Pons (tissue), 1 donor: ENCODE measurements at places on chromosomes 3 and 15.

DNA sequence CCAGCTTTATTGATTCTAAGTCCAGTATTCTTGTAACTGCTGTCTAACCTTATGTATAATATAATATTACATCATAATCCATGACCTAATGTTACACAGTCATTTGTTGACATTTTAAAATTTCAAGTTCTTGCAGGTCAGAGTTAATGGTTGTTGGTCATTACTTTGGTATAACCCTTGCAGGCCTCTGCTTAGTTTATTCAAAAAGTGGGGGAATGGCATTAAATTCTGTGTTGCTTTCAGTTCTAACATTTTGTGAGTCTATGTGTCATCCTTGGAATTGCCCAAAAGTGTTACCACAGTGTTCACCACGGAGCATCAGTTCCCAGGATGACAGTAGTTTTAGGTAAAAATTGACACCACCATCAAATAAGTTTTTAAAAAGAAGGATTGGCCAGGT lies 174.8 kb upstream of the BCL6 start:
- DNase-seq, result no peak

- DNase-seq, result no peak
These were observed 5.5 kb upstream of the ARID3B start for GRCh38 chr15:74535388-74536084.

GRCh38 chr15:65382146-65382491 lies 4.3 kb upstream of the IGDCC3 start:
- DNase-seq, result no peak

DNA sequence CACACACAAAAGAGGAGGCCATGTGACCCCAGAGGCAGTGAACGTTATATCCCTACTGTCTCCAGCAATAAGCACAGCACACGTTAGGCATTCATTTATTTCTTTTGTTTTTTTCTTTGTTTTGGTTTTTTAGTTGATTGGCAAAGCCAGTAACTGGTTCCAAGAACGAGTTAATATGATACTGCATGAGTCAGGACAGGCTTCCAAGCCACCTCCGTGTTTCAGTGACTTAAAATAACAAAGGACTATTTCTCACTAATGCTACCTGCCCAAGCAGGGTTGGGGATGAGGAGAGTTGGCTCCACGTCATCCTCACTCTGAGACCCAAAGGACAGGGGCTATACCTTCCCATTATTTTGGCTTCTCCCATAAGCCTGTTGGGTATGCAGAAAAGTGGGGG lies 130.5 kb downstream of the ST8SIA2 start:
- DNase-seq, result no peak

DNA sequence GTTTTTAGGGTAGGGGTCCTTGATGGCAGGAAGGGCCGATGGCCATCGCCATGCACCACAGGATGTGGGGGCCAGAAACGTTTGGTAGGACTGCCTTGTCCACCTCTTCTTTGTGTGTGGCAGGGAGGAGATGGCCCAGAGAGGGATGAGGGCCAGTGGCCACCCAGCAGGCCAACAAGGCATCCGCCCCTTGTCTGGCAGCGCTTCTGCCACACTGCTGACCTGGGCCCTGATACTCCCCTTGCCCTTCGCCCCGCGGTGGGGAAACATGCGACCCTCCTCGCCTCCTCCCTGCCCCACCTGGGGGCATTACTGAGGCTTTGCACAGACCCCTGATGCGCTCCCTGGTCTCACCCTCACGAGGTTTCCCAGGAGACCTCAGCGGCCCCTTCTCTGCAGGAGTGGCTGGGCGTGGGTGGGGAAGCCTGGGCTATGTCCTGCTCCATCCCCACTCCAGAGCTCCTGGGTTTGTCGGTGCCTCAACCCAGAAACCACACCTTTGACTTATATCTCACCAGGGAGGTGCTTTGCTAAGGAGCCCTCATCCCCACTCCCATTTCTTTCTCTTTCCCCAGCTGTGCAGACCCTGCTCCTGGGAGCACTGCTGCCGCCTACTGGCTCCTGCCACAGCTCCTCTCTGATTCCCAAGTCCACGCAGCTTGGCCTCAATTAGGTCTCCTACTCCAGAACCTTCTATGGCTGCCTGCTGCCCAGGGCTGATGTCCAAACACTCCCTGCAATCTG lies 38.7 kb downstream of the FEM1B start:
- DNase-seq, result no peak

DNA sequence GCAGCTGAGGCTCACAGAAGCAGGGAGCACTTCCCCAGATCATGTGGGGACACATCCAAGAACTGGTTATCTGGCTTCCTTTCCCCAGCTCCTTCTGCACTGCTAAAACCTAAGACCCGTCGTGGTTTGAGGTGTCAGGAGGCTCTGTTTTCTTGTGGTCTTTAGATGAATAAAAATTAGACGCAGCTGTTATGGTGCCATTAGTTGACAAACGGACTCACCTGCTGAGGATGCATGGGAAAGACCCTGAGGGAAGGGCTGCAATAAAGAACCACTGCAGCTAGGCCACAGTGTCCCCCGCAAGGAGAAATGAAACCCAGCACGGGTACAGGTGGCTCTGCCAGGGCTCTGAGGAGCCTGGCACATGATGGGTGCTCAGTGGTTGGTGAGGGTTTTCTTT lies 99.4 kb downstream of the IQSEC1 start:
- DNase-seq, result no peak

GRCh38 chr3:117558681-117559080 lies 849.1 kb downstream of the TUSC7 start:
- DNase-seq, result no peak

GRCh38 chr15:88956906-88957305 lies 43.7 kb upstream of the MFGE8 start:
- DNase-seq, result no peak

DNA sequence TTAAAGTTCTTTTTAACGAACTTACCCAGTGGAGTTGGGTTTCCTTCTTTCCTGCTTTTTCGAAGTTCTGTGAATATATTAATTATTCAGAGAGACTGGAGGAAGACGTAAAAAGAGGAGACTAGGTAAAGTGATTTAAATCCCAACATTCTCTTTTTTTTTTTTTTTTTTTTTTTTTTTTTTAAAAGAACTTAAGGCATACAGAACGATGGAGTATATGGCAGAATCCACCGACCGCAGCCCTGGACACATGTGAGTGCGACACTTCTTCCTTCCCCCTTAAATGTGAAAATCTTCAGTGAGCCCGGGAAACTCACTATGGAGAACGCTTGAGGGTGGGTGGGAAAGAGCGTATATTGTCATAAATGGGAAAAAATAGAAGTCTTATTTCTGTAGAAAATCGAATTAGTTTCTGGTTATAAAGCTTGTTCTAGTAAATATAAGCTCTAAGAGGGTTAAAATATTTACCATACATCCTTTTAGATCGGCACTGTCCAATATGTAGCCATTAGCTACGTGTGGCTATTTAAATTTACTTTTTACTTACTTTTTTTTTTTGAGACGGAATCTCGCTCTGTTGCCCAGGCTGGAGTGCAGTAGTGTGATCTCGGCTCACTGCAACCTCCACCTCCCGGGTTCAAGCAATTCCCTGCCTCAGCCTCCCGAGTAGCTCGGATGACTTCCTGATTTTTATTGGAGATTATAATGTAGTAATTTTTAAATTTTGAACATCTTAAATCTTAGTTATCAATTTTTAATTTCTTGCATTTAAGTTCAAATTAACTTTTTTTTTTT lies 892 bp downstream of the NMD3 start:
- peak; percentile 29 for DNase-seq

- no peak for DNase-seq
These were observed 692.9 kb downstream of the ZPLD1 start for GRCh38 chr3:103127737-103128136.

GRCh38 chr3:14774431-14774830 lies 44.3 kb upstream of the FGD5 start:
- DNase-seq, result no peak

DNA sequence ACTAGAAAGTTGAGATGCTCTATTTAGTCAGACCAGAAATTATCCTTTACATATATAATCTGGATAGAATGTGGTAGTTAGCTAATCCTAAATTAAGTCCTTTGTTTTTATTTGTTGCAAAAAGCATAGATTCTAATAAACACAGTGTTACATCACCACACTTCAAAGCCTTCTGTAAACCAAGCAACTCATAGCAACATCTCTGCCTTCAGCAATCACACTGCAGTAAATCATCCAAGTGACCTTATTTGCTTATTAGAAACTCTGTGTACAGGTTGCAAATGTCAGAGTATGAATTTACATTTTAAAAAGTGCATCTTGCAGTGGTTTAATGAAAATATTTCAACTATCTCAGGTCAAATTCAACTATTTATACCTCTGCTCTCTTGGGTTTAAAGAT lies 242.5 kb downstream of the GBE1 start:
- DNase-seq, result no peak

DNA sequence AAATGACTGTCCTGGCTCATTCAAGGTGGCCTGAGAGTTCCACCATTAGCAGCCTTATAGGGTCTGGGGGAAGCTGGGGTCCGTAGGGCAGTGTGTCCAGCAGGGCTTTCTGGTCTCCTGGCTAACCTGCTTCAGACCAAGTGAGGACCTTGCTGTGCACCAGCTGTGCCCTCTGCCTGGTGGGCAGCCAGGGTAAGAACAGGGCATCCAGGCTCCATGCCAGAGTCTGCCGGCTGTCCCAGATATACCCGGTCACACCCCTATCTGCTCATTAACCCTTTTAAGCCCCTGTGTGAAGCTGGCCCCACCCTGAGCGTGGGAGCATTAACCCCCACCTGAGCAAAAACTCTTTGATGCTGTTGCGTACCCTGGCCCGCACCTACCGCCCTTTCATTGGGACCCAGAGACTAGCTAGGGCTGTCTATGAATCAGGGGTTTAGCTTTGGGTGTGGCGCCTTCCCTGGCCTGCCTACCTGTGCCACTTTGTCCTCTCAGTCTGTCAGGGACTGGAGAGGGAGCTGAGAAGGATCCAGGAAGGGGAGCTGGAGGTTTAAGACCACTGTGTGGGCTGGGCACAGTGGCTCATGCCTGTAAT lies 17.6 kb downstream of the SEMA3F start:
- no peak for DNase-seq

DNA sequence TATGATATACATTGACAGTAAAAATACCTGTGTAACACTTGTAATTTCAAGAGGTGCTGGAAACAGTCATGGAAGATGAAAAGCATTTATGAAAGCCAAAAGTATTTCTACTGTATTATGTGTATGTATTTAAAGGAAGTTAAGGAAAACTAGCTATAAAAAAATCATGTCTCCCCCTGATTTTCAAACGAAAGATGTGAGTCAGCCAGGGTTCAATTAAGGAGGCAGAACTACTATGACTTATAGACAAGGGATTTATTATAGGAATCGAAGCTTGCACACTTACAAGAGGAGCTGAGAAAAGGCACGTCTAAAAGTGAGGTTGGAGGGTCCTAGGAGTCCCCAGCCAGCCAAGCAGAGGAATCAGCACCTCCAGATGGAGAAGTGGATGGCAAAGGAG lies 119.4 kb downstream of the SUCLG2 start:
- DNase-seq, result no peak

DNA sequence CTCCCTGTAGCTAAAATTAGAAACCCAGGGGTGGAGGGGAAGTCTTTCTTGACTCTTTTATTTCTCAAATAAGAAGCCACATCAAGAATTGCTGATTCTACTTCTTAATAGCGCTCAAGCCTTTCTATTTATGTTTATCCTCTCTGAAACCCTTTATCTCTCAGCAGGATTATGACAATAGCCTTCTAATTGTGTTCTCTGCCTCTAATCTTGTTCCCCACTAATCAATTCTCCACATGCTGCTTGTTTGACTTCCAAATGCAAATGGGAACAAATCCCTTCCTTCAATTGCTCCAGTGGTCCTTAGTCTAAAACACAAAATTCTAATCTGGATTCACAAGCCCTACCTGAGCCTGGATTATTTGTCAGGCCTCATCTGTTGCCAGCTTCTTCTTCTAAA lies 43.7 kb upstream of the CFAP20DC start:
- DNase-seq, result no peak

- DNase-seq, result no peak
These were observed 11.2 kb upstream of the HOMER2 start for GRCh38 chr15:82963471-82964341.

DNA sequence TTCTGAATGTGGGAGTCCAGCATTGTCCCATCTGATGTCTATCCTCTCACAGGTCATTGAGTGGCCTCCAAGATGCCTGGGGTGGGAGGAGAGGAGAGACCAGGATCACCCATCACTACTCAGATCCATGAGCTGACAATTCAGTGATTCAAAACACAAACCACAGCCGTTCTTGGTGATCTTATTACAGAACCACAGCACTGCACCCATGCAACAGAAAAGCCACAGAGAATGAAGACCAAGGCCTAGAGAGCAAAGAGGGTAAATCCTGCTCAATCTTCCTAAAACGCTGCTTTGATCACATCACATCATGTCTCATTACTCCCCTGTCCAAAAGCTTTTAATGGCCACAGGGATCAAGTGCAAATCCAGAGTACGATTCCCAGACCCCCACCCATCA lies 23.5 kb downstream of the ANP32A start:
- no peak for DNase-seq

- no peak for DNase-seq
These were observed 138.5 kb upstream of the ARPP21 start for GRCh38 chr3:35500641-35501350.

DNA sequence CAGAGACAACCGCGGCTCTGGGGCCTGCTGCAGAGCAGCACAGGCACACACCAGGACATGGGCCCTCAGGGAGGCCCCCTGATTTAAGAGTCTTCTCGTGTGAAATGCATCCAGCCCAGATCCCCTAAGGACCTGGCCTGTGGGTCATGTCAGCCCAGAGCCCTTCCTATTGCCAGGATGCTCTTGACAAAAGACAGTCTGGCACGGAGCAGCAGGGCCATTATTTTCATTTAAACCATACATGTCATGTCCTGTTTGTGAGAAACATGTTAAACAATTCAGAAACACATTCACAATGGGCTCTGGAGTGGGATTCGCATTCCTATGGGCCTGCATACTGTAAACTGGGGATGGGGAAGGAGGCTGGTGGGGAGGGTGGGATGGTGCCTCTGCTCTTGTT lies 367.4 kb upstream of the WNT5A start:
- DNase-seq, result no peak

GRCh38 chr15:58608129-58608590 lies 141.3 kb downstream of the ADAM10 start:
- no peak for DNase-seq

DNA sequence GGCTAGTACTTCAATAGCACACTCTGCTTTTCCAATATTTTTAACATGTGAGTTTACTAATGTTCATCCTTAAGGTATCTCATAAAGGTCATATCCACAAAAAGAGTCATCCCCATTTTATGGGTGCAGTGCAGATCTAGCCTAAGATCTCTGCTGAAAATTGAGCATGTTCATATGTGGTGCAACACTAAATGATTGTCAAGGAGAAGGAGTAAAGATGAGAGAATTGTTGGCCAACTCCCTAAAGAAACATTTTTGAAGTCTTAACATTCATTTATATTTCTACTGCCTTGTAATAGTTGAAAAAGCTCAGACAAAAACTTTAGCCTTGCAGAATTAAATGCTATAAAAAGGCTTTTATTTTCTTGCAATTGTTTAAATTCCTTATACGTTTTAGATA lies 1159.6 kb downstream of the TBL1XR1 start:
- DNase-seq, result no peak
